ENCODE measurements at places on chromosomes 12 and 14.
A peak's percentile ranks its signal among the peaks of the same experiment; 100 is the strongest.

DNA sequence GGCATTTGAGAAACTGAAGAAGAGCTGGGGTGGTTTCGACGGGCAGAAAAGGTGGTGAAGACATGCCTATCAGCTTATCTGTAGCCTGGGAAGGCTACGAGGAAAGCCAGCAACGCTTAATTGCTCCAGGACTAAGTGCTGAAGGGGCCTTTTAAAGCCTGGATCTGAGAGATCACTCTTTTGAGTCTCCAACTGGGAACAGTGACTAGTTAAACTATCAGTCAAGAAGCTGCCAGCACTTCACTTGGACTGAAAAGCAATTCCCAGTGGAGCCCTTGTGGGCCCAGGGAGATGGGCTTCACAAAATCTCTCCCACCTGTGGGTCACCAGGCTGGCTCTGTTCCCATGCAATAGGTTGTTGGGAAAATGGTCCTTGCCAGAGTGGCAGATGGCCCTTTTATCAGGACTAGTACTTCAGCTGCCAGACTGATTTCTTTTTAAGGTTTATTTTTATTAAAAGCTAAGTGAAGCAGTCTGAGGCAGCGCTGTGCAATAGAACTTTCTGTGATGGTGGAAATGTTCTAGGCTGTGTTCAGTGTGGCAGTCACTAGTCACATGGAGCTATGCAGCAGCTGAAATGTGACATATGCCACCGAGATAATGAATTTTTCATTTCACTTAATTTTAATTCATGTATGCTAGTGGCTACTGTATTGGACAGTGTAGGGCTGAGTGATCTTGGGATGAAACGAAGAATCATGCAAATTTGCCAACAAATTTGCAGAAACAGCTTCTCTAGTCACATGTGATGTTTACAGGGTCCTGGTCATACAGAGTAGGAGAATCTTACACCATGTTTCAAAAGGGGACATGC is 276.8 kb downstream of the PCNX1 start:
- no peak for DNase-seq

GRCh38 chr14:68840454-68840853 is 47.6 kb upstream of the ZFP36L1 start:
- no peak for DNase-seq

DNA sequence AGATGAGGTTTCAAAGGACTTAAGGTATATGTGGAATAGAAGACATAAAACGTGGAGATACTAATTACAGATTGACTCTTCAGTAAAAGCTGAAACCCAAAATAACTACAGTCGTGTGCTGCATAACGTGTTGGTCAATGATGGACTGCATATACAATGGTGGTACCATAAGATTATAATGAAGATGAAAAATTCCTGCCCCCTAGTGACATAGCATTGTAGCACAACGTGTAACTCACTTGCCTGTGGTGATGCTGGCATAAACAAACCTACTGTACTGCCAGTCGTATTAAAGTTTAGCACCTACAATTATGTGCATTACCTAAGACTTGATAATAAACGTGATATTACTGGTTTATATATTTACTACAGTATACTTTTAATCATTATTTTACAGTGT is 150.3 kb downstream of the LRRK2 start:
- no peak for DNase-seq

DNA sequence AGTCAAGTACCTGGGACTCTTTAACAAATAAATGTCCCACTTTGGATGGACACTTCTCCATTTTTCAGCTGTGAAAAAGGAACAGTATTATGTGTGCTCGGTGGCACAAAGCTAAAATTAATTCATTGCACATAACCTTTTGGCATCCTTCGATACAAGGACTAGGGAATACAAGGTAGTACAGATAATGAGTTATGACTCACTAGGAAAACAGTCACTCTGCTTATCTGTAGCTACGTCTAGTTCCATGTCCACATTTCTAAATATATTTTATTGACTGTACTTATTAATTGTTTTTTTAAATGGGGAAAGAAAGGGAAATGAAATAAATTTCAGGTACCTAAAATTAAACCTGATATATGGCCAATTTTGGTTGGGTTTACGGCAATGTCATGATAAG is 35.2 kb upstream of the RIC8B start:
- peak; percentile 8 for DNase-seq

DNA sequence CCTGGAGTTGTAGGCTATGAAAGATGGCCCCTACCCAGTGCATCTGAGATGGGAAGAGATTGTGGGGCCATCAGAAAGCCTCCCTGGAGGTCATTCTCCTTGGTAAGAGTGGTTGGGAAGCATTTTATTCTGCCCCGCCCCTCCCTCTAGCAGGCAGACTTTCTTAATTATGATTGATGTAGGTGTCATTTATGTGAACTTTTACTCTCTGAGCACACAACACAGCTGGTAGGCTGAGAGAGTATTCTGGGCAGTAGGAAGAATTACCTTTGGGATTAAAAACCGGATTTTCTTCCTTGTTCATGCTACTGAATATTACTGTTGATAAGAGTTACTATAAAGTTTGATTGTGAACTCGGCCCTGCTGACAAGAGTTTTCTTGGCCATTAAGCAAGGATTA is 266.8 kb downstream of the TTC6 start:
- DNase-seq, result no peak

- DNase-seq, result no peak
These were observed 166.7 kb downstream of the ITPR2 start for GRCh38 chr12:26666286-26666685.

DNA sequence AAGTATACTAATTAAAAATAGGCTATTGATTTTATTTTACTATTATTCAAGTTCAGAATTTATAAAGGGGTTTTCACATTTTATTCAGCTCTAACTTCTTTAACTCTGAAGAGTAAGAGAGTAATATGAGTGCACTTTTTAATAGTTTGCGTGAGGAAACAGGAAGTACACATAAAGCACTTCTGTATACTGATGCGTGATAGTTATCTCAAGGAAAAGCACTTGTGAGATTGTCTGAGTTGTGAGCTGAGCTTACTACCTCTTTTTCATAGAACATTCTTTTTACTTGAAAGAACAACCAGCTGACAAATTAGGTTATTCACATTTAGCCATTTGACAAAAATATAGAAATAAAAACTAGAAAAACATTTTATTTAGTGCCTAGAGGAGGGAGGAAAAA is 1.9 kb downstream of the RAD51AP1 start:
- DNase-seq, result no peak

GRCh38 chr14:102089621-102090343 is 2.9 kb upstream of the HSP90AA1 start:
- DNase-seq, result no peak

DNA sequence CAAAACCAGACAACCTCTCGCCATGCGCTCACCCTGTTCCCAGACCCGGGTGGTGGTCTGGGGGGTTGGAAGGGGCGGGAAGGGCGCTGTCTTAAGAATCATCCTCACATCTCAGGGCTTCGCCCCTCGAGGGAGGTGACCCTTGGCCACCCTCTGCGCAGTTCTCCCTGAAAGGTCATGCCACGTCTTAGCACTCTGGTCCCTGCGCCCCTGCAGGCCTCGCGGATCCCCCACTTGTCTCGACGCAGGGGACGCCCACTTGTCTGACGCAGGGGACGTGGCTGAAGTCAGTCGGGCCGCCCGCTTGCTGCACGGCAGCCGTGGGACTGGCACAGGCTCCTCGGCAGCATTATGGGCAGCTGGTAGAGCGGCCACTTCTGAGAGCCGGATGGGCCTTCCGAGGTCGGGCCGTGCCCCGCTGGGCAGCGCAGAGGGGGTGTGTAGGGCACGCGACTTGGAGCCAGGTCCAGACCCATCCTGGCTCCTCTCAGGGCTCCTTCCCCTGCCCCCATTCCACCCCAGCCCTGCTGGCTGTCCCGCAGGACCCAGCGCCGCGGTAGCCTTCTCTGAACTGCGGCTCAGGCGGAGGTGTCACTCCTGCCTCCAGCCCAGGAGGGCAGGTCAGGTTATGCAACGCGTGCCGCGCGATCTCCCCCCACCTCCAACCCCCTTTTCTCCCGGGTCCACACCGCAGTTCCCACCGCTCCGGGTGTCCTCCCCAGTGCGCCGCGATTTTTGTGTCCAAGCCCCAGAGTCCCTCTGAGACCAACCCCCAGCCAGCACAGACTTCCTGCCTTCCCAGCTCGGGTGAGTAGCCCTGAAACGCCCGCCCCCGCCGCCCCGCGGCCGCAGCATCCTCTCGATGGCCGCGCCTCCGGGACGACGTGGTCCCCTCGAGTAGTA is 40.9 kb upstream of the CAPRIN2 start:
- DNase-seq, result peak; percentile 93

GRCh38 chr12:674272-674781 is 11.1 kb upstream of the NINJ2 start:
- no peak for DNase-seq

DNA sequence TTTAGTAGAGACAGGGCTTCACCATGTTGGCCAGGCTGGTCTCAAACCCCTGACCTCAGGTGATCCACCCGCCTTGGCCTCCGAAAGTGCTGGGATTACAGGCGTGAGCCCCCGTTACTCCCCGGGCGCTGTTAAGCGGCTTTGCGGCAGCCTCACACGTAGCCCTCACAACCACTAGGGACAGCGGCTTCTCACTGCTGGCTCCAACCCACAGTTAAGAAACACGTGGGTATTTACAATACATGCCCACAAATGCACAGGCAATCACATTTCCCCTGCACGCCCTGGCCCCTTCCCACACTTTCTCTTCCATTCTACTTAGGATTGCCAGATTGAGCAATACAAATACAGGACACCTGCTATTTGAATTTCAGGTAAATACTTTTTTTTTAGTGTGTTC is 37.0 kb upstream of the EIF5 start:
- DNase-seq, result no peak

GRCh38 chr12:42756841-42757623 is 167.5 kb upstream of the PRICKLE1 start:
- peak; percentile 97 for DNase-seq

GRCh38 chr14:83556746-83557453 is 1973.0 kb upstream of the FLRT2 start:
- peak; percentile 33 for DNase-seq

DNA sequence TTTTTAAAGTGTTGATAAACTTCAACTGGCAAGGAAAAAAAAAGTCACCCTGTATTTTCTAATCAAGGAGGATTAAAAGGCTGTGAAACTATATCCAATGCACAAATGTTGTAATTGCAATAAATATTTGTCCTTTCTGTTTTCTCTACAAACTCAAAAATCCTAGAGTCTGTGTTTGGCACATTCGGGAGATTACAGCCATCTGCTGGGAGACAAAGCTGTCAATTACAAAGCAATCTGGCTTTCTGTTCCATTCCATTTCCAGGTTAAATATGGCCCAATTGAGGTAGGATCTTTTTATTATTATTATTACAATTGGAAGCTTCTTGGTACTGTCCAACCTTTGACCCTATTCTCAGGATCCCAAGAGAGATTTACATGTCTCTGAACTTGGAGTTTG is 295.9 kb downstream of the DIO2 start:
- DNase-seq, result no peak

- no peak for DNase-seq
These were observed 7.2 kb downstream of the MFAP5 start for GRCh38 chr12:8655421-8655820.

DNA sequence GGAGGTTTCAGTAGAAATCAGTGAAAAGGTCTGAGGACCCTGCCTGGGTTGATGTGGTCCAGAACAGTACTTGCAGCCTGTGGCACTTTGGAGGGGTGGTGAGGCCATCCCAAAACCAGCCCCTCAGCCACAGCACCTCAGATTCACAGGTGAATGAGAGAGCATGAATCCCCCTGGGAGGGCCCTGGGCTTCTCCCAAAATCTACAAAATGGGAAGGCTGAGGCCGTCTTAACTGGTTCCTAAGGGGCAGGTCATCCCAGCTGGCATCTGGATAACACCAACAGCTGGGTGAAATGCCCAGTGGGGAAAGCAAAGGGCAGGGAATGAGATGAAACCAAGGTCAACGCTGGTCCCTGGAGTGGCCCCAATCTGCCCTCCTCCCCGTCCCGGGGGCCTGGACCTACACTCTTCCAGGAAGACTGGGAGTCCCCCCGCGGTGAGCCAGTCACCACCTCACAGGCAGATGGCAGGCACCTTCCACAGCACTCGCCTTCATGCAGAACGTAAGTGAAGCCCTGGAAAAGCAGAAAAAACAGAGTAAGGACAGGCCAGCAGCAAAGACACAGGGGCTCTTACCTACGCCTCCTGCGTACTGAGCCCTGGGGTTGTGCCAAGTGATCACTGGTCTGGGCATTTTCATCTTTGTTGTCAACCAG is 26.3 kb upstream of the ANO2 start:
- DNase-seq, result no peak

- no peak for DNase-seq
These were observed 7.4 kb upstream of the B4GALNT1 start for GRCh38 chr12:57640175-57641042.

DNA sequence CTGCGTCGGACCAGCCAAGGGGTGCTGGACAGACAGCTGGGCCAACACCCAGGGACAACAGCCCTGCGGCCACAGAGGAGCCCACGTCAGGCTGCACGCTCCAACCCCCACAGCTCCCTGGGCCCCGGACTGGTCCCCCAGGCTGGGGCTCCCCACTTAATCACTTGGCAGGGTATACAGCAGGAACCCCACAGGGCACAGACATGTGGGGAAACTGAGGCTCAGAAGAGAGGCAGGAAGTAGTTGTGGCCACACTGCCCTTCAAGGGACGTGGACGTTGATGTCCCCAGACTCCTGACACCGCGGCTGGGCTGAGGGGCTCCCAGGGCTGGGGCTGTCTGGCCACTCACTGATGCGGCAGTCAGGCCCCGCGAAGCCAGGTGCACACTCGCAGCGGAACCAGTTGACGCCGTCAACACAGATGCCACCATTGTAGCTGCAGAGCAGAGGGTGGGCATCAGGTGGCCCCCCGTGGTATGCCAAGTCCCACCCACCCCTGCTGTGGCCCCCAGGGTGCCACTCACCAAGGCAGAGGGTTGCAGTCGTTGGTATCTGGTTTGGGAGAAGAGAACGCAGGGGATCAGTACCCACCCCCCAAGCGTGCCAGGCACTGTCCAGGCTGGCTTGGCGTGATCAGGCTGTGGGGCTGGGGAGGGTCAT is 21.5 kb downstream of the JAG2 start:
- DNase-seq, result no peak

- no peak for DNase-seq
These were observed 48.5 kb downstream of the PHLDA1 start for GRCh38 chr12:75982979-75983660.

DNA sequence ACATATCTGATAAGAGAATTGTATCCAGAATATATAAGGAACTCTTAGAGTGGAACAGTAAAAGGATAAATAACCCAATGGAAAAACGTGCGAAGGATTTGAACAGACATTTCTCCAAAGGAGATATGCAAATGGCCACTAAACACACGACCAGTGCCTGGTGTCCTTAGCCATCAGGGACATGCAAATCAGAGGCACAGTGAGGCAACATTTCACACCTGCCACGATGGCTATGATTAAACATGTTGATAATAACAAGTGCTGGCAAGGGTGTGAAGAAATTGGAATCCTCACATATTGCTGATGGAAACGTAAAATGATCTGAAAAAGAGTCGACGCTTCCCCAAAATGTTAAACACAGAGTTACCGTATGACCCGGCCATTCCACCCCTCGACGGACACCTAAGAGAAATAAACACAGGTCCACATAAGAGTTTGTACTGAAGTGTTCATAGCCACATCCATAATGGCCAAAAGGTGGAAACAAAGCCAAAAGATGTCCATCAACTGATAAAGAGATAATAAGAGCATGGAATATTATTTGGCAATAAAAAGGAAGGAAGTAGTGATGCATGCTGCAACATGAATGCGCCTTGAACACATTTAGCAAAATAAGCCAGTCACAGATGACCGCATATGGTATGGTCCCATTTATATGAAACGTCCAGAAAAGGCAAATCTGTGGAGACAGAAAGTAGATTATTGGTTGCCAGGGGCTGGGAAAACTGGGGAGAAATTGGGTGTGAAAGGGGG is 6.3 kb upstream of the TMEM121 start:
- DNase-seq, result no peak

GRCh38 chr12:117469883-117470483 is 108.6 kb upstream of the NOS1 start:
- no peak for DNase-seq

GRCh38 chr14:94691660-94692034 is 78.3 kb downstream of the GSC start:
- DNase-seq, result peak; percentile 20

Data from astrocyte of the hippocampus (primary cell).